ENCODE measurements at places on chromosomes 5 and 9. TPM values are rescaled to one million over a fixed set of nuclear protein-coding genes. Genes with fewer than 3 reads are reported as not detected.

- DNase-seq, result no peak
Measured at GRCh38 chr5:149325166-149325735, 20.0 kb upstream of the GRPEL2 start.

GRCh38 chr5:99061299-99061698 lies 132.5 kb upstream of the CHD1 start:
- no peak for DNase-seq

The PCA3 gene
- total RNA-seq, result not detected

The CTXN3 gene
- total RNA-seq, result not detected

The TSLP gene
- total RNA-seq, result 0.19 TPM

All from activated CD4-positive, alpha-beta T cell treated with anti-CD3 and anti-CD28 coated beads, Interleukin-2, amount 10 ng/mL, durations not matched to agents 7 days and 5 days (primary cell).